Stimulated activated CD4-positive, alpha-beta T cell treated with anti-CD3 and anti-CD28 coated beads, Interleukin-1b, Interleukin-23, amount 100 ng/mL, for 1 hour (primary cell): ENCODE measurements at places on chromosomes 7 and 10.

DNA sequence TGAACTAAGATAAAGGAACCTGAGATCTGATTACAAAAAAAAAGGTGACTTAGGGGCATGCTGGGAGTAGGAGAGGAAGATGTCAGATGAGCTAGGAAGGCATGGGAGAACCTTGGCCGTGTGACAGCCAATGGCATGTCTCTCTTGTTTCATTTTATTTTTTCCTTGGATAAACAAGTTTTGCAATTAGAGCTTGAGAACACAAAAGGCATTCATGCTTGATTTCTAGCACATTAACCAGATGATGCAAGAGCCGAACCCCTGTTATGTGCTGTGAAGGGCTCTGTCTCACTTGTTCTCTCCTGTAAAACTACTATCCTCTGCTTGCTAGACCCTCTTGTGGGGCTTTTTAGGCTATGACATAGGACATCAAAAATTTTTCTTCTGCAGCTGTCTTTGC lies 134.3 kb upstream of the ASAH2 start:
- DNase-seq = no peak

DNA sequence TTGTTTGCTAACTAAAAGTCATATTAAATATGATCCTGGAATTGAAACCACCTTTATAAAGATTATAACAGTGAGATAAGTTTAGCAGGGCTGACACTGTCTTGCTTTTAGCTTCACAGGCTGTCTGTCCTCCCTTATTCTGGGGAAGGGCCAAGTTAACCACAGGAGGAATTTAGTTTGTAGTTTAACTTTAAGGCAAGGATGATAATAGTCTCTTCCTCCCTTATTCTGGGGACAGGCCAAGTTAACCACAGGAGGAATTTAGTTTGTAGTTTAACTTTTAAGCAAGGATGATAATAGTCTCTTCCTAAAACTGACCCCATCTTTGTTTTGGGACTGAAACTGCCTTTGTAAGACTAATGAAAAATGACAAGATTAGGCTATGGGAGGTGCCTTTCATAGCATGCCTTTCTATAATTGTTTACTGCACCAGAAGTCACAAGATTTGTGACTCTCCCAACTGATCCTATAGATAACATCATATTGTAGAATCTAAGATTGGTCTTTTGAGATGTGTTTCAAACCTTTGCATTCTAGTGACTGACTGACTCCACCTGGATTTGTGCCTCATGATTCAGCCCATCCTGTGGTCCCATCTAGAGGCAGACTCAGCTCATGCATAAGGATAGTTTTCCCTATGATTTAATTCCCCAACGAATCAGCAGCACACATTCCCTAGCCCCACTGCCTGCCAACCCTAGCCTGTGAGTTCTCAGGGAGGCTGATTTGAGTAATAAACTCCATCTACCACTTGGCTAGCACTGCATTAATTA lies 212.0 kb downstream of the MAGI2 start:
- DNase-seq = no peak

DNA sequence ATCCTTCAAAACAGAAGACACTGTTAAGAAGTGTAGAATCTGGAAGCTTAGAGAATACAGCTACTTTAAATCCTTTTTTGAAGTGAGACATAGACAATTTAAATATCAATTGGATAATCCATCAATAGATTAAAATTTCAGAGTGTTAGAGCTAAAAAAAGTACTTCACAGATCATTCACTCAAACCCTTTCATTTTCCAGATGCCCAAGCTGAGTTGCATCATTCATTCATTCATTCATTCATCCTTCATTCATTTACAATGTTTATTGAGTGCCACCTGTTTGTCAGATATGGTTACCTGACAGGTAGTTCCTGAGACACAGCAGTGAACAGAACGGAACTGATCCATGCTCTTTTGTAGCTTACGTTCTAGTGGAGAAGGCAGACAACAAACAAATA lies 290.7 kb upstream of the MTPN start:
- DNase-seq = no peak

DNA sequence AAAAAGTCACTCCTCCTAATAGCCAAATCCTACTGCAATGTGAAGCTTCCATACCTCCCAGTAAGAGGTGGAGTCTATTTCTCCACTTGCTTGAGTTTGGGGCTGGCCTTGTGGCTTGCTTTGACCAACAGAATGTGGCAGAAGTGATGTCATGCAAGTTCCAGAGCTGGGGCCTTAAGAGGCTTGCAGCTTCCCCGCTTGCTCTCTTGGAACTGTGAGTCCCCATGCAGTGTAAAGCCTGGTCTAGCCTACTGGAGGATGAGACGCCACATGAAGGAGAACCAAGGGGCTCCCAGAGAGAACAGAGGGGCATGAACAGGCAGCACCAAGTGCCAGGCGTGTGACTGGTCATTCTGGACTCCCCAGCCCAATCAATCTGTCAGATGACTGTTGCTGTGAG lies 58.6 kb upstream of the OPALIN start:
- no peak for DNase-seq

GRCh38 chr10:22437620-22438588 lies 92.6 kb downstream of the SPAG6 start:
- DNase-seq = no peak

DNA sequence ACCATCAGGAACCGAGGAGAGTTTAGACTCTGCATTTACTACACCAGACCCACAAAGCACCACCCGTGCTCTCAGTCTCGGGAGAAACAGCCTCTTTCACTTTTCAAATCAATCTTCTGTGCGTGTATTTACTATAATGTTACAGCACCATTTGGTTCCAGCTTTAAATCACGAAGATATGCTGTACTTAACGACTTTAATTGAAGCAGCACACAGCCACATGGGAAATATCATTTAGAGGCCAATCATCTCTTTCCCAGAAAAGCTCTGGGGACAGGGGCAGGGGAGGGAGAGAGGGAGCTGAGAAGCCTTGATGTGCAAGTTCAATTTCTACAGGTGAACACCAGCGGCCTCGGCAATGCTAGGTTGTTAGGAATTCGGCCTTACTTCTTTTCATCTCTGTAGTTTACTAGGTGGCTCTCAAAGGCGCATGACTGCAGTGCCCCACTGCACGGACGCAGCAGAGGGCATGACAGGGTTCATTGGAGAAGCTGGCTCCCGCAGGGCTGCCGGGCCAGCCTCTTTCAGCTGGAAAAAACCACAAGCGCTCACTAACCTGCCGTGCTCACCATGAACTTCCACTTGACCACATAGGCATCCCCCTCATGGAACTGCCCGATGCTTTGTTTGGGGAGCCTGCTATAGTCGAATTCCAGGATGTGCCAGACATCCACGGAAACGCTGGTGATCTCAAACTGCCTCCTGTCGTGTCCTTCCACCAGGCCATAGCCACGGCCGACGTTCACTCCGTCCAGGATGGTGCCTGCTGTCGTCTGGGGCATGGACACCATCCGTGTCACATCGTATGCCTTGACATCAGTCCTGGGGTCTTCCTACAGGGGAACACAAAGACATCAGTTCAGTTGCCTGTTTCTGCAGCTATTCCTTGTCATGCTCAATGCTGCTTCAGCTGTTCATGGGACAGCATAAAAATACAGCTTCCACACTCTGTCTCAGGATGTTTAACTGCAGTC lies 154.5 kb downstream of the SVIL start:
- no peak for DNase-seq

DNA sequence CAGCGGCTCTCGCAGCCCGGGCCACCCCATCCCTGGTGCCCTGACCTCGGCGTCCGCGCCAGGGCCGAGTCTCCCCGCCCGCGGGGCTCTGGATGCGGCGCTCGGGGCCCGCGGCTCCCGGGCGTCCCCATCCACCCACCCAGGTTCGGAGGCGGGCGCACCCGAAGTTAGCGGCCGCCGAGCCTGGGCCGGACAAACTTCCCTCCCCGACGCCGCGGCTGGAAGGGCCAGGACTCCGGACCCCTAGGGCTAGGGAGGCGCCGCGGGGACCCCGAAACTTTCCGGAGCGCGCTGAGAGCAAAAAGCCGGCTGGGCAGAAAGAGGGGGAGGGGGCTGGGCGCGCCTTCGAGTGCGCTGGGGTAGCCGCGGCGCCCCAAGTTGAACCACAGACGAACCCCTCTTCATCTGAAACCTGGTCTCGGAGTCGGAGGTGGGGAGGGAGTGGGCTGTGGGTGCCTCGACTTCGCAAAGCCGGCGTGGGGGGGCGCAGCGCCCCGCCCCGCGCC lies 3.7 kb upstream of the ELFN1 start:
- no peak for DNase-seq

DNA sequence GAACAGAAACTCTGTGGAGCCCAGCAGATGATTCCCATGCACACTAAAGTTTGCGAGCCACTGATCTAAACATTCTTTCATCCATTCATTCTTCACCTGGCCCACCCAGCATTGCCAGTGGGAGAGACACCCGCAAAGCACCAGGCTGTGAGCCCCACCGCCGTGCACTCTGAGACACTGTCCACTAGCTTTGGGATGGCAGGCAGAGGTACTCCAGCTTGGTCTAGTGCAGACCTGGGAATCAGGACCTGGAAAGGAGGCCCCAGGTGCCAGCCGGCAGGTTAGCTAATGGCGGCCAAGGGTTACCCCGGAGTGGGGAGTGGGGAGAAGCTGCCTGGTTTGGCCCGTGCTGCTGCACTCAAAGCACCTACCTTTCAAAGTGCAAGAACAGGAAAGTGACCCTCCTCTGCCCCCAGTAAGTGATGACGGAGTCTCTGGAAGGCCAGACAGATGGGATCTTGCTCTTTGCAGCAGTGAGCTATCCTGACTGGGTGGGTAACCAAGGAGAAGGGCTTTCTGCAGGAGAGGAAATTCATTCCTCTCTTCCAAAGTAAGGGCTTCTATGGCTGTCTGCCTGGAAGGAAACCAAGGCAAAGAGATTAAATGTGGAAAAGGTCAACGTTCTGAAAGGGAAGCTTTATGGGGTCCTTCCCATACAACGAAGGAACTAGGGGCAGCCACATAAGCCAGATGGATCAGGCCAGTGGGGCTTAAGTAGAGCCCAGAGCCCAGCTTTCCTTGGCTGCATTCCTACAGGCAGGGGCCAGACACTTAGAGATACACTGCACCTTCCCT lies 74.2 kb upstream of the LRRC4 start:
- no peak for DNase-seq

DNA sequence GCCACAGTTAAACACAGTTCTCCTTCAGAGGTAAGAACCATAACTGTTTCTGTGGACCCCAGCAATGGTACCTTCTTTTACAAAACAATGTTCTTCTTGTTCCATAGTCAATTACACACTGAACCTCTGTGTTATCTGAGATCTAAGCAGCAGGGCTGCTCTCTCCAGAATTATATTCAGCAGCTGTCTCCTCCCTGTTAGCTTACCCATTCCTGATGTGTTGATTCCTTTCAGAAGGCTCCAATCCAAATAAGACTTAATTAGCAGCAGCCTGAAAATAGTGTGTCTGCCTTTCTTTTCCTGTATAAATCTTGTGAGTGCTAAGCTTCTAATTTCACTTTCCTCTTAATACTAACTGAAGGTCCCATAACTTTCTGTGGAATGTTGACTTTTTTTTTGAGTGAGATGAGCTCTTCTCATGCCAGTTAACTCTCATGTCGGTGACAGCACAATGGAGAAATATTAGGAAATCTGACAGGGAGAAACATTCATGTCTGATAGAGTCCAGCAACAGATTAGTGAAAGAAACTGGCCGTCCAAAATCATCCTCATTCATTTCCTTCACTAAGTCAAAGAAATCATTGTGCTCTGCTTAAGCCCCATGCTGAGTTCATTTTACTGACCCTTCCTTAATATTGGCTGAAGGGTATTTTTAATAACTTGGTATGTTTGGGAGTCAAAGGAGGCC lies 226.5 kb downstream of the PRKG1 start:
- no peak for DNase-seq
